ENCODE measurements at places on chromosomes 1 and 21.

DNA sequence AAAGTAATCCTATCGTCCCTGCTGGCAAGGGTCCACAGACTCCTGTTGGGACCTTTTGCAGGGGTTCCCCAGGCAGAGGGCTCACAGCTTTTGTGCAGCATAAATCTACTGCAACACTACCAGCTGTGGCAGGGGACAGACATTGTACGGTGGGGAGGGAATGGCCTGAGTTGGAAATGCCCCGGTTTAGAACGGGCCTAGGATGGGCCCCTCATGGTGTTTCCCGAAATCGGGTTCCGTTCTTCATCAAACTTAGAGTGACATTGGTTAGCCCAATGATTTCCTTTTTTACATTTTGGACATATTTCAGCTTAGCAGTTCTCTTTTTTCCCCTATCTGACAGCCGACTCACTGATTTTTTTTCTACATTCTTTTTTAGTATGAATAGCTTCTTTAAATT, 26.5 kb upstream of the SAMD11 start:
- no peak for DNase-seq

GRCh38 chr1:237043846-237044636, 2.1 kb downstream of the RYR2 start:
- DNase-seq, result no peak

GRCh38 chr1:174995916-174996315, 3.8 kb upstream of the CACYBP start:
- DNase-seq, result no peak

DNA sequence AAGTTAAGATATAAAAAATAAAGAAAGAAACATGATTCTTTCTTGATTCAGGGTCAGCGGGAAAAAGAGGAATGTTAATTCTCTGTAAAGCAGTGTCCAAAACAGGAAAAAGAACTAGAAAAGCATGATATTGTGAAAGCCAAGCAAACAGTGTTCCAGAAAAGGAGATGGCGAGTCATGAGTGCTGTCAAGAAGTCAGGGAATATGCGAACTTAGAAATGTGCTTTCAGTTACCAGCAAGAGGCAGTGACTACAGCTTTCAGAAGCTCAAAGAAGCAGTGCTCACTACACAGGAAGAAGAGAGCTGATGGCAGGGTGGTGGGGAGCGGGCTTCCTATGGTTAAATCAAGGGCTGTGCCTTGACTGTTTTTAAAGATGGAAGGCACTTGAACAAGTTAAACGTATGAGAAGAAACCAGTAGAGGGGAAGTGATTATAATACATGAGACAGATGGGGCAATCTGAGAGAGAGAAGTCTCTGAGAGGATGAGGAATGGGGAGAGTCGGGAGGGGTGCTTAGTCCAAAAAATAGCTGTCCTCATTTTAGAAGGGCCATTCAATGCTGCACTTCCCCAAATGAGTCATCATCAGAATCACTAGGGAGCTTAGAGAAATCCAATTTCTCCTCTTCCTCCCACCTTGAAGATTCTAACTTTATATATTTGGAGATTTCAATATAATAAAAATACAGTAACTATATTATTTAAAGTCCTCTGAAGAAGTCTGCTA, 90.4 kb downstream of the KCNK1 start:
- no peak for DNase-seq

DNA sequence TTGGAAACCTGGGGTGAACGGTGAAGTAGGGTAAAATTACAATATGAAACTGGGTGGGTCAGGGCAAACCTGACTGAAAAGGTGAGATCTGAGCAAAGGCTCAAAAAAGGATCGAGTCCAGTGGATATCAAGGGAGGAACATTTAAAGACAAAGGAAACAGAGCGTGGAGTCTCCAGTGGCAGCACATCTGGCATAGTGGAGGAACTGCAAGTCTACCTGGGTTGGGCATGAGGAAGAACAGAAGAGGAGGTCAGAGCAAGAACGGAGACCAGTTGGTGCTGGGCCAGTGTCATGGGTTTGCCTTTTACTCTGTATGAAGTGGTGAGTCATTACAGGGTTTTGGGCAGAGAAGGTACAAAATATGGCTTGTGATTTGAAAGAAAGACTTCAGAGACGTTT, 163.7 kb downstream of the NTPCR start:
- DNase-seq, result no peak

DNA sequence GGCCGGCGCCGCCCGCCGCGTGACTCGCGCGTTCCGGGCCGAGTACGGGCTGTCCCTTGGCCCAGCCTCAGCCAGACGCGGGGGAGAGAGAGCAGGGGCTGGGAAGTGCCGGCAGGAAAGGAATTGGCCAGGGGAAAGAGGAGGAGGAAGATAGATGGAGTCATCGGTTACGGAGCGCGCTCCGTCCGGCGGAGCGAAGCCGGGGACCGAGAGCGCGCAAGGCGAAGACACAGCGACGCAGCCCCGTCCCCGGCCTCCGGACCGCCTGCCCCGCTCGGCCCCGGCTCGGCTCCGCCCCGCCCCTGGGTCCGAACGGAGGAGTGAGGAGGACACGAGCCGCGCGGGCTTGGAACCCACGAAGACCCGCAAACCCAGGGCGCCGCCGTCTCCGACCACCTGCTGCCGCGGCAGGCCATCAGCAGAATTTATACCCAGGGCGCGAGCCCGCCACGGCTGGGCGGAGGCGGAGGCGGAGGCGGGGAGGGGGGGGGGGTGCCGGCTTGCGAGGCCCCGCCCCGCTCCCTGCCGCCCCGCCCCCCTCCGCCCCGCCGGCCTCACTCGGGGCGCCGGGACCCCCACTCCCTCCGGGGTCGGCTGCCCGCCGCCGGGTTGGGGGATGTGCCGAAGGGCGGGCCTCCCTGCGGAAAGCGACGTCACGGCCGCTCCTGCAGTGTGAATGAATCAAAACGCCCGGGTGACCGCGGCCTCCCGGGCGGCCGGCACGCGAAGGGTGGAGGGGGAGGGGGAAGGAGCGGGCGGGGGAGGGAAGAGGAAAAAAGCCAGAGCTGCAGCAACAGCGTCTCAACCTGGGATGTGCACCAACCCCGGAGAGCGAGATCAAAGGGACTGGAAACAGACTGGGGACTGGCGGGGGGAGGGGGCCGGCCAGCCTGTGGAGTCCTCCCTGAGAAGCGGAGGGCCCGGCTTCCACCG, at the start of gene LHX4:
Gene LHX4, plus strand, starts transcription at position 782 of the 933 bp plus-strand sequence. CDS start 266 bp downstream, outside the sequence.
- DNase-seq, result no peak

GRCh38 chr1:17914131-17914530, 159.0 kb downstream of the ACTL8 start:
- DNase-seq, result no peak

GRCh38 chr1:53946252-53947171, at the start of gene LRRC42:
TSS of gene LRRC42 (plus strand) at chr1:53946350. CDS start at chr1:53952000, 5,650 bp downstream.
- no peak for DNase-seq

GRCh38 chr1:21820597-21821232, 8.7 kb downstream of the LDLRAD2 start:
- no peak for DNase-seq

- peak; percentile 54 for DNase-seq
These were observed 120.0 kb downstream of the SETD4 start for GRCh38 chr21:35940074-35940927.

Data from AG09319 (cell line).